ENCODE measurements at places on chromosomes 6 and 20.
A peak's percentile ranks its signal among the peaks of the same experiment; 100 is the strongest.

- DNase-seq: no peak
- no peaks in the 10 kb centered on the region for H3K27me3 ChIP-seq
- H3K36me3 ChIP-seq: no peaks in the 10 kb centered on the region
- H3K27ac ChIP-seq: no peak overlapping the region
- H3K4me1 ChIP-seq: peaks cover 3% of the 10 kb centered on the region
- H3K4me3 ChIP-seq: no peak overlapping the region
These were observed 188.6 kb downstream of the ZDHHC14 start for GRCh38 chr6:157569543-157569942.

DNA sequence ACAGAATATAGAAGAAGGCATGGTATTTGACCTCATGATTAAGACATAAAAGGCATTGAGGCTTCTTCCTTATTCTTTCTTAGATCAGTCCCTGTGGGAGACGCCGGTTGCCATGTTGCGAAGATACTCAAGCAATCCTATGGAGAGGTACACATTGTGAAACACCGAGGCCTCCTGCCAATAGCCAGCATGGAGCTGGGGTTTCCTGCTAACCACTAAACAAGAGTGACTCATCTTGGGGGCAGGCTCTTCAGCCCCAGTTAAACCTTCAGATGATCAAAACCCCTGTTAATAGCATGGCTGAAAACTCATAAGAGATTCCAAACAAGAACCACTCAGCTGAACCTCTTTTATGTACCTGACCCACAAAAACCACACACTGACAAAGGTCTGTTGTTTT, 478.8 kb downstream of the CD83 start:
- H3K4me3 ChIP-seq: no peak overlapping the region
- H3K36me3 ChIP-seq: no peaks in the 10 kb centered on the region
- H3K27me3 ChIP-seq: no peaks in the 10 kb centered on the region
- peak; percentile 80 for DNase-seq

- no peak for DNase-seq
- no peaks in the 10 kb centered on the region for H3K4me1 ChIP-seq
- no peak overlapping the region for H3K27ac ChIP-seq
- peaks cover 5% of the 10 kb centered on the region for H3K36me3 ChIP-seq
- H3K27me3 ChIP-seq: no peaks in the 10 kb centered on the region
These were observed 20.8 kb downstream of the SRC start for GRCh38 chr20:37366743-37367142.

DNA sequence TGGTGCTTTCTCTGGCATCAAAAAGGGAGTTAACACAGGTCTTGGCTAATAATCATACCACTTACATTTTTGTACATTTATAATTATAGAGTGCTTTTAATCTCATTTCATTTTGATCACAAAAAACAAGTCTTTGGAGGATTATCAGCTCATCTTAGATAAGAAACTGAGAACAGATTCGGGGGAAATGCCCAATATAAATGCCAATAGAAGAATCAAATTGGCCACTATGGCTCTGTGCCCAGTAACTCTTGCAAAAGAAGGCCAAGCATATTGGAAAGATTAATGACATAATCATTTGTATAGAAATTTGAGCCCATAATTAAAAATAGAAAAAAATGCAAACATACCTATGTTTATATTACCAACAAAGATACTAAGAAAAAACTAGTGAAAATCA, 42.5 kb downstream of the IPCEF1 start:
- no peaks in the 10 kb centered on the region for H3K4me1 ChIP-seq
- DNase-seq: no peak
- no peaks in the 10 kb centered on the region for H3K36me3 ChIP-seq
- H3K27ac ChIP-seq: no peak overlapping the region
- H3K4me3 ChIP-seq: no peak overlapping the region
- H3K27me3 ChIP-seq: no peaks in the 10 kb centered on the region

DNA sequence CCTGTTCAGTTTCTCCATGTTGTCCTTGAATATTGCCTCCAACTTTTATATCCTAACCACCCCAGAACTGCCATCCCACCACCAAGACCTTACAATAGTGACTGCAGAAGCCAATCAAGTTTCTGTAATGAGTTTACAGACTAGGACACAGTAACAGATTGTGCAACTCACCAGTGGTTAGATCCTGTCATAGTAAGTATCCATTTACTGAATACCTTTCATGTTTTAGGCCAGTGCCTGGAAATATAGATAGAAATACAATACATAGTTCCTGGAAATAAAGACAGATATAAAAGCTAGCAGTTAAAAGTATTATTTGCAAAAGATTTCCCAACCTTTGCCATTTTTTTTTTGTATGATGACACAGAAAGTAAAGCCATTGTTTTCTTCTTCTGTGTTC, 471.8 kb upstream of the BTBD3 start:
- H3K4me3 ChIP-seq: no peak overlapping the region
- no peak for DNase-seq
- H3K4me1 ChIP-seq: no peaks in the 10 kb centered on the region
- no peaks in the 10 kb centered on the region for H3K36me3 ChIP-seq
- H3K27ac ChIP-seq: no peak overlapping the region

- no peak overlapping the region for H3K27ac ChIP-seq
- peak; percentile 41 for DNase-seq
- H3K27me3 ChIP-seq: no peaks in the 10 kb centered on the region
- H3K36me3 ChIP-seq: no peaks in the 10 kb centered on the region
- no peak overlapping the region for H3K4me3 ChIP-seq
These were observed 1066.5 kb upstream of the MANEA start for GRCh38 chr6:94510877-94511276.

DNA sequence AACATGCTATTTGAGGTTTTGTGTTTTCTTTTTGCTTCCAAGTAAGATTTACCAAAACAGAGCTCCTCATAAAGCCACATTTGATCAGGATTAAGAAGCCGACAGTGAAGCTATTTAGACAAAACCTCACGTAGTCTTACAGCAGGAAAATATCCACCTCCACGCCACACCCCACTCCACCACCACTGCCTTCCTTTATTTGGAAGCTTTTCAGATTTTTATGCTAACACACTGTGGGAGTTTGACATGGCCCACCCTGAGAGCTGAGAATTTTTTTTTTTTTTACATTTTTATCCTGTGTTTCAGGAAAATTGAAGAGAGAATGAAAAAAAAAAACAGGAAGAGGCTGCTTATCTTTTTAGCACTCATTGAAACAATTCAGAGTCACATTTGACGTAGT, 104.8 kb upstream of the MC3R start:
- H3K27me3 ChIP-seq: no peaks in the 10 kb centered on the region
- no peak for DNase-seq
- no peak overlapping the region for H3K4me3 ChIP-seq
- H3K27ac ChIP-seq: no peak overlapping the region

DNA sequence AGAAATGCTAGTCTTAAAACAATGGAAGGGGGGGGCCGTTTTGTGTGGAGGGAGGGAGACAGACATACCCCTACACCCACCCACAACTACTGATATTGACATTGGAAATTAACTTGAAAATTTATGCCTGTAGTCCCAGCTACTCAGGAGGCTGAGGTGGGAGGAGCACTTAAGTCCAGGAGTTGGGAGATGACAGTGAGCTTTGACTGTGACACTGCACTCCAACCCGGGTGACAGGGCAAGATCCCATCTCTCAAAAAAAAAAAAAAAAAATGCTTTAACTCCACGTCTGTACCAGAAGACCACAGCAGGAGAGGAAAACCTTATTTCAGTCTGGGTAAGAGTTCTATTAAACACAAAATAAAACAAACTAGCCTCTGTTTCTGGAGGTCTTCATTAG, 2.2 kb downstream of the TBC1D20 start:
- DNase-seq: no peak
- H3K4me3 ChIP-seq: peak overlapping the region; percentile 94
- peaks cover 37% of the 10 kb centered on the region for H3K4me1 ChIP-seq

DNA sequence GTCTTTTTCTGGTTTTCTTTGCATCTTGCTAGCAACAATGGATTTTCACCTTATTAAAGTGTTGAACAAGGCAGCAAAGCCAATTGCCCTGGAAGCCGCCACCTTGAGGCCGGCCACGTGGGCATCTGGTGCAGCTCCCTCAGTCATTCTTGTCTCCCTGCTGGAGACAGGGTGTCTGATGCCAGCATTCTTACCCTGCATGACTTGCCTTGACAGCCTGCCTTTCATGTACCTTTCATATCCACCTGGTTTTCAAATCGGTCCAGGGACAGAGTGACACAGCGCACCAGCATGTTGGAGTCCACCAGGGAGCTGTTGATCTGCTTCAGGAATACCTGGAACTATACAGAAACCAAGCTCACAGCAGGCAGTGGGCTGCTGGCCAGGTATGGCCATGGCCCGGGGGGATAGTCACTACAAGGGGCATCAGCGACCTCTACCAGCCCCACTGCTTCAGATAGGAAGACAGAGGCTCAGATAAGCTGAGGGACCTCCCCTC, 49.8 kb downstream of the MYH7B start:
- H3K4me1 ChIP-seq: no peaks in the 10 kb centered on the region
- H3K36me3 ChIP-seq: peaks cover 94% of the 10 kb centered on the region
- no peak overlapping the region for H3K4me3 ChIP-seq
- no peaks in the 10 kb centered on the region for H3K27me3 ChIP-seq
- DNase-seq: no peak

DNA sequence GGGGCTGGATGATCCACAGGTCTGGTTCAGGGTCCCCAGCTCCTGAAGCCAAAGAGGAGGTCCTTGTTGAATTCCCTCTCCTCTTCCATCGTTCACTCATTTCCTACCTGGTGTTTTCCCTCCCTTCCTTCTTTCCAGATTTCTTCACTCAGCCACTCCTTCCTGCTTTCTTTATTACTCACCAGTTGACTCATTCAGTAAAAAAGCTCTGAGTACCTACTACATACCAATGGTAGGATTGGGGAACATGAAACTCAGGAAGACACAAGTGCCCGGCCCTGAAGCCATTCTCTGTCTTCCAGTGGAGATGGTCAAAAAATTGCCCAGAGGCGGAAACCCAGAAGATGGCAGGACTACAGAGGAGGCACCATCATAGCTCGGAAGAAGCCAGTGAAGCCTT, 11.9 kb upstream of the NSFL1C start:
- no peaks in the 10 kb centered on the region for H3K36me3 ChIP-seq
- H3K27me3 ChIP-seq: no peaks in the 10 kb centered on the region
- H3K4me3 ChIP-seq: no peak overlapping the region
- H3K4me1 ChIP-seq: no peaks in the 10 kb centered on the region

GRCh38 chr6:115896538-115897129, 164.1 kb downstream of the FRK start:
- DNase-seq: no peak
- H3K27ac ChIP-seq: no peak overlapping the region
- no peak overlapping the region for H3K4me3 ChIP-seq

- no peak for DNase-seq
- H3K4me3 ChIP-seq: no peak overlapping the region
- H3K27me3 ChIP-seq: no peaks in the 10 kb centered on the region
These were observed 305.4 kb downstream of the KHDRBS2 start for GRCh38 chr6:61980622-61981021.

DNA sequence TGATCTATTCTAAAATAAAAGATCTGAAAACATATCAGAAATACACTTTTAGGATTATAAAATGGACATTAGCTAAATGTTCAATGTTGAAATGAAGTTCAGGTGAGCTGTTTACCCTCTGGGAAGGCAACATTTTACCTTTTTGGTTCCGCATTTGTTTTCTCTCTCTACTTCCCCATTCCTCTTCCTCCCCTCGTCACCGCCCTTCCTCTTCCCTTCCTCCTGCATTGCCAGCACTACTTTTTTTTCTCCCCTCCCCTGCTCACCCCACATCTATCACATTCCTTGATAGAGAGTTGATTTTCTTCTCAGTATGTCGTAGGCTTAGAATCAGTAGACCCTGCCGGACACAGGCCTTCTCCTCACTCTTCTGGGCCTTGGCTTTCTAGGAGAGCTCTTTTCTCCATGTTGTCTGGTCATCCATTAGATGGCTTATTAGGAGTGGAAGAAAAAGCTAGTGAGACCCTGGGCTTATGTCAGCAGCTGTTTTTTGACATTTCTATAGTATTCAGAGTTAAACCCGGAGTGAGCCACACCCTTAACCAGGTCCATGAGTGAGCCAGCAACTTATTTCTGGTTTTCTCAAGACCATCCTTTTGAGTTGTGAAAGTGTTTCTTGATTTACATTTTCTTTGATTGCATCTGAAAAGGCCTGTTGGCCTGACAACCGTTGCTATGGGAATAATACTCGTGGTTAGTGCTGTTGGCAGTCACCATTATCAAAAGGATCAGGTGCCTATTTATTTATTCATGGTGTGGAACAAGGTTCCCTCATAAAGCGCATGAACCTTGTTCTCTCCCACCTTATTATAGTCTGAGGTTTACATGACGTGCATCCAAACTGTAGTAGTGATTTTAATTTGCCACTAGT, 90.9 kb downstream of the DTD1 start:
- no peaks in the 10 kb centered on the region for H3K4me1 ChIP-seq
- H3K27ac ChIP-seq: no peak overlapping the region
- H3K4me3 ChIP-seq: no peak overlapping the region
- no peak for DNase-seq

DNA sequence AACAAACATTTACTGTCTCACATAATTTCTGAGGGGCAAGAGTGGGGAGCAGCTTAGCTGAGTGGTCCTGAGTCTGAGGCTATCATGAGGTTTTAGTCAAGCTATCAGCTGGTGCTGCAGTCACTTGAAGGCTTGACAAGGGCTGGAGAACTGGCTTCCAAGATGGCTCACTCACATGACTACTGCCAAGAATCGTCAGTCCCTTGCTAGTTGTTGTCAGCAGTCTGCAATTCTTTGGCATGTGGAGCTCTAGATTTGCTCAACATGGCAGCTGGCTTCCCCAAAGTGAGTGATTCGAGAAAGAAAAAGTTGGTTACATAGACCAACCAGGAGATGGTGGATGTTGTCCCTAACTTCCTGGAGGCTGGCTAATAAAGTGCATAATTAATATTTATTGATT, 2.8 kb upstream of the LRRC1 start:
- H3K4me1 ChIP-seq: peaks cover 3% of the 10 kb centered on the region
- no peaks in the 10 kb centered on the region for H3K27me3 ChIP-seq
- H3K4me3 ChIP-seq: no peak overlapping the region
- no peak for DNase-seq

- no peak for DNase-seq
- no peaks in the 10 kb centered on the region for H3K4me1 ChIP-seq
- H3K27me3 ChIP-seq: no peaks in the 10 kb centered on the region
- no peak overlapping the region for H3K27ac ChIP-seq
- H3K36me3 ChIP-seq: no peaks in the 10 kb centered on the region
These were observed 518.0 kb downstream of the RFPL4B start for GRCh38 chr6:112865131-112865530.

- H3K36me3 ChIP-seq: no peaks in the 10 kb centered on the region
- no peaks in the 10 kb centered on the region for H3K4me1 ChIP-seq
- no peak overlapping the region for H3K4me3 ChIP-seq
These were observed 222.6 kb downstream of the MYLK4 start for GRCh38 chr6:2528156-2528555.

DNA sequence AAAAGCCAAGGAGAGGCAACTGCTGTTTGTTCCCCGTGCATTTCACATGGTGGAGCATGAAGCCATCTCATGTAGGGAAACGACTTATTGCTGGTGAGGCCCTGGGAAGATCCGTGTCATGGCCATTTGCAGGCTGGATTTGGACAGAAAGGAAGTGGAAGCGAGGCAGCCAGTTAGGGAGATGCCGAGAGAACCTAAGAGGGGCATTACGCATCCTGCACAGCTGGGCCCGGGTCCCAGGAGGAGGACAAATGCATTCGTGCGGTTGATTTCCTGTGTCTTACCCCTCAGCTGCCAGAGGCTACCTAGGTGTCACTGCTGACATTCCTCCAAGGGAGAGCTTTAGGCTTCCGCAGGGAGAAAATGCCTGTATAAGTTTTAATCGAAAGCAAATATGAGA, 316.2 kb upstream of the CDYL start:
- no peak for DNase-seq
- H3K4me3 ChIP-seq: no peak overlapping the region
- no peak overlapping the region for H3K27ac ChIP-seq
- H3K36me3 ChIP-seq: no peaks in the 10 kb centered on the region

GRCh38 chr20:38161412-38161774, 3.7 kb downstream of the TGM2 start:
- peaks cover 11% of the 10 kb centered on the region for H3K36me3 ChIP-seq
- no peak for DNase-seq
- peak overlapping the region; percentile 93 for H3K27ac ChIP-seq
- peaks cover 38% of the 10 kb centered on the region for H3K4me1 ChIP-seq
- peak overlapping the region; percentile 61 for H3K4me3 ChIP-seq
- no peaks in the 10 kb centered on the region for H3K27me3 ChIP-seq

Data from upper lobe of left lung (tissue), 6 donors.